ENCODE measurements at places on chromosomes 5 and 9.

DNA sequence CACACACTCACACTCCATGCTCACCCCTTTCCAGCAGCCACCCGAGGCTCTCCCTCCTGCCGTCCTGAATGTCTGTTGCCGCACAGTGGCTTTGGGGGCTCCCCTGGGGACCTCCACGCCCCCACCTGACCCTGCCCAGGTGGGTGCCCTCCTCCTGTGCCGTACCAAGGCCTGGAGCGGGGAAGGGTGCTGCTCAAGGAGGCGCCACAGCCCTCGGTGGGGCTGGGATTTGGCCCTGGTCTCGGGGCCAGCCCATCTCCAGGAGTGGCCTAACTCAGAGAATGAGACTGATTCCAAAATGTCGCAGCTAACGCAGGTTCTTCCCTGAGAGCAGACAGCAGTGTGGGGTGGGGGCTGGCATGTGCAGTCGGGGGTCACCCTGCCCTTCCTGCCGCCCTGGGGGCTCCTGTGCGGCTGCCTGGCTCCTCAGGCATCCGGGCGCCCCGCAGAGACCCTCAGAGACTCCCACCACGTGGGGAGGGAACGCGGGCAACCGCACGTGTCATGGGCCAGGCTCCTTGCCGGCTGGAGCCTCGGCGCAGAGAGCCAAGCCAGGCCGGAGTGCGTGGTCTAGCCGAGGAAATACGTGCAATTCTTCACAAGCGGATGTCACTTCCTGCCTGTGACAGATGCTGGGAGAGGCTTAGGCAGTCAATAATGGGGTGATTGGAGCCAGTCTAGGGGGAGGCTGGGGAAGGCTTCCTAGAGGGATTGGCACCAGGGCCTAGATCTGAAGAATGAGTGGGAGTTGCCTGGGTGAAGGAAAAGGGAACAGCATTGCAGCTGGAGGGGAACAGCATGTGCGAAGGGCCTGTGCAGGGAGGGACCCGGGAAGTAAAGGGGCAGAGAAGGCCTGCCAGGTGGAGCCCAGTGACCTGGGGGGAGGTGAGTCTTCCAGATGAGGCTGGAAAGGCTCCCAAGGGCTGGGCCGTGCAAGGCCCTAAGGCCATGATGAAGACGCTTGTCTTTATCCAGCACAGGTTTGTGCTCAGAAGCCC is 44.1 kb downstream of the C9orf50 start:
- DNase-seq, result no peak

DNA sequence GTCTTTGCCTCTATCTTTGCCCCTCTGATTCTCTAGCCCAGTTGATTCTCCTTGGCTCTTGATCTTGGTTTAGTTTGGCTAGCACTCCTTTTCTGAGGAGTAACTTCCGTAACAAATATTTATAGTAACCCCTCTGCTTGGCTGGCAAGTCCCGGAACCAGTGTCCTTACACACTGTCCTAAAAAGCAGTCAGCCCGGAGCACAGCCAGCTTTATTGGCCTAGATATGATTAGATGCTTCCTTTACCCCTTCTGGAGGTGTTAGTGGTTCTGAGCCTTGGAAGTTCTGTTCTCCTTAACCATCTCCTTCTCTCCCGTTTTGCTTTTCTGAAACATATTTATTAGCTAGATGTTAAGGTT is 17.0 kb upstream of the MSMP start:
- DNase-seq, result no peak

DNA sequence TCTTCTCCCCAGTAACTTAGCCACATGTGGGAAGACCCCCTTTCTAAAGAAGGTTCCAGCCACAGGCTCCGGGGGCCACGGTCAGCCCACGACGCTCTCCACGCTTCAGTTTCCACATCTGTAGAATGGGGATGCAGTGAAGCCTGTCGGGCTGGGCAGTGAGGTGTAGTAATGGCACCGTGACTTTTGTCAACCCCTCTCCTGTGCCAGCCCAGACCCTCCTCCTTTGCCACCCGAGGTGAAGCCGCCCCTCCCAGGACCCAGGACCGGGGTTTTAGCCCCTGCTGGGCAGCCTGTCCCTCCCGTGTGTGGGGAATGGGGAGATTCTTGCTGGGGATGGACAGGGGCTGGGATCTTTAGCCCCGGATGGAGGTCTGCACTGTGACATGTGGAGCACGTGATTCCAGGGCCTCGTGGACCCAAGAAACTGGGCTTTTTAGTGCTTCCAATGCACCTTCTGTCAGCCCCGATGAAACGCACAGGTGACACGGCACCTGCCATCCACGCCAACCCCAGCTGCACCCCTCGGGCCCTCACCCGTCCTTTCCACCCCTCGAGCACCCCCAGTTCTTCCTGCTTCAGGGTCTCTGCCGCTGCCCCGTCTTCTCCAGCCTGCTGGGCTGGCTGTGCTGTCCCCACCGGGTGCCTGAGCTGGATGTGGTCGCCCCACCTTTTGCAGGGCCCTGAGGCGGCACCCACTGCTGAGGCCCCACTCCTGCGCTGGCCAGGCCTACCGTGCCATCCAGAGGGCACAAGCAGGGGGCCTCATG is 13.4 kb upstream of the RNU6ATAC start:
- DNase-seq, result no peak

GRCh38 chr5:109743770-109744212 is 54.1 kb downstream of the MAN2A1 start:
- no peak for DNase-seq

DNA sequence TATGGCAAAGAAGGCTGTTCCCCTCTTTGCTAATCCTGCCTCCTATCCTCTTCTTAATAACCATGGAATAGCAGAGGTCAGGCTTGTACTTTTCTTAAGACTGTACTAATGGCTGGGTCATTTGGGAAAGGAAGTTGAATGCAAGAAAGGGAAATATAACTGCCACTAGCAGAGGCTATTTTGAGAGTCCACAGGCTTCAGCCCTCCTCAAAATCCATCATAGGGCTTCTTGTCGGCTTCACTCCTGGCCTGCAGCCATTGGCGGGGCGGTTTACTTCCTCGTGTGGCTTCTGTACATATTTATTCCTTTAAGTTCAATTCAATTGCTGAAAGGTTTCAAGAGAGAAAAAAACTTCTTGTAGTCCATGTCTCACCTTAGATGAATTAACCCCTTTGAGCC is 2.8 kb upstream of the PARP8 start:
- DNase-seq, result no peak

DNA sequence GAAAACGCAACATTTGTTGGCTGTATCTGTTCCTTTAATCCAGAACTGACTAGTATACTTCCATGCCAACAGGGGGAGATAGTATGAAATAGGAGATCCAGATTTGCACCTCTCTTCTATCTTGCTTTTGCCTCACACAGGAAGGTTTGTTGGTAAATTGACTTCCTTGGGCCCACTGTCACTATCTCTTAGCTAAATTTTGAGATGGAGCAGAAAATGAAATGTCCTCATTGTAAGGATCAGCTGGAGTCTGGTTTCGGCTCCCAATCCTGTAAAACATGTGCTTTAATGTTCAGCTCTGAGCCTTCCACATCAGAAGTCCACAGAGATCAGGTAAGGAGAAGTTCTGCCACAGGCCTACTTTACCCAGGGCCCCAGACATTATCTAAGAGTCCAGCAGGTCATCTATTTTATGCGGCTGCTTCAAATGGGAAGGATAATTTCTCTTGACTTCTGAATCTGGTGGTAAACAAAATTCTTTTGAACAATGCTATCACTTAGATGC is 176.8 kb downstream of the FER start:
- no peak for DNase-seq

DNA sequence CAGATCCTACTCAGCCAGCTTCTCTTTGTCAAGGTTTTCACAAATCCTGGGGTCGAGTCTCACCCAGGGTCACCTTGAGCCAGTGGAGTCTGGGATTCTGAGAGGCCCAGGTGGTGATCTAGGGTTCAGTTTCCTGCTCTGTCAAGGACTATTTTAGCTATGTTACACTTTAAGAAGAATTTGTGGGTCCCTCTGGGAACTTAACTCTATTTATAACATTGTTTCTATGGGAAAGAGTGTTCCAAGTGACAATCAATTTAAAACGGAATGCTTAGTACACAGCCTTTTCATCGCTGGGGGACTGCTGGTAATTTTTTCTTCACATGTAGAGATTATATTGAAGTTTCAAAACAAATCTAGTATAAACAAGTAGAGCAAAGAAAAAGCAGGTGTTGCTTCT is 26.9 kb upstream of the TMEM252 start:
- no peak for DNase-seq

DNA sequence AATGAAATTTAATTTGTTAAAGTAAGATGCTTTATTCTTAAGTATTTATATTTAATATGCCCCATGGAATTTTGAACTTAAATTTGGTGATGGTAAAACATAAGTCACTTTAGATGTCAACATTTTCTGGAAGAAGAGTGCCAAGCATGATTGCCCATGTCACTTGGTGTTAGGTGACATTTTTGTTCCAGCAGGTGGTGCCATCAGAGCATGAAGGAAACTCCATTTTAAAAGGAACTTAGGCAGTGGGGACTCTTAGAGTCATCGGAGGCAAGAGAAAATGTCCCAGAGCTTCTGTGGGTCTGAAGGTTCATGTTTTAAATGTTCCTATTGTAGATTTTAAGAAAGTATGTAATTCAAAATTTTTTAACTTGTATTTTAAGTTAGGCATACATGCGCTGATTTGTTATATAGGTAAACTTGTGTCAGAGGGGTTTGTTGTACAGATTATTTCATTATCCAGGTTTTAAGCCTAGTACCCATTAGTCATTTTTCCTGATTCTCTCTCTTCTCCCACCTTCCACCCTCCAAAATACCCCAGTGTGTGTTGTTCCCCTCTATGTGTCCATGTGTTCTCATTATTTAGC is 789.3 kb downstream of the SEMA5A start:
- DNase-seq, result no peak

DNA sequence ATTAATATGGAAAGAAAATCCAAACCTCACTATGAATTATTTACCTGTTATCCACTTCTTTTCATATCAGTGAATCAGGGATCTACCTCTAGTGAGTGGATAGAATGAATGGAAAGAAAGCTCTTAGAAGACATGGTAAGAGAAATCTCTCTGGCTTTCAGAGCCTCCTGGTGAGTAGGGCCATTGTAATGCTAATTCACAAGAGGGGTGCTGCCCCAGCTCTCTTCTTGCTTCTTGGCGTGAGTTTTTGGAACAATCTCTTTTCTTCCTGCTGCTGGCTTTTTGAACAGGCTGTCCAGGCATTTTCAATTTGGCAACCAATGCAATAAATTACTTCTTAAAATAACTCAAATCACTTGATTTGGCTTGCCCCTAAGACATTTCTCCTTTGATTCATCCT is 49.9 kb upstream of the KCNN2 start:
- DNase-seq, result no peak
